ENCODE measurements at places on chromosomes 1 and 21.
A peak's percentile ranks its signal among the peaks of the same experiment; 100 is the strongest.

DNA sequence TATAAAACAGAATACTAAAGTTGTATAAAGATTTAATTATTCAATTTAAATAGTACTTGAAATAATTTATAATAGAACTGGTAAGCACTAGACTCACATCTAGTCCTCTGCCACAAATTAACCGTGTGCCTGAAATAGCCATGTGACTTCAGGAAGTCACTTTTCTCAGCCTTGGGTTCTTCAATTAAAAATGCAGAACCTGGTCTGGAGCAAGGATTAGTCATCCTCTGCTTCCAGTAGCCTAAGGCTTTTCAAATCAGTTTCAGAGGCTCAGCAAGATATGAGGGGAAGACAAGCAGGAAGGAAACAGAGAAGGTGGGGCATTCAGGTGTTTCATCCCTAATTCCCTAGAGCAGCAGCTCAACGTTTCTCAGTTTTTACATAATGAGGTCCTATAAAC lies 23.0 kb downstream of the DPH5 start:
- DNase-seq = no peak

- DNase-seq = no peak
Measured at GRCh38 chr1:228488125-228488817, 1.1 kb downstream of the RNF187 start.

DNA sequence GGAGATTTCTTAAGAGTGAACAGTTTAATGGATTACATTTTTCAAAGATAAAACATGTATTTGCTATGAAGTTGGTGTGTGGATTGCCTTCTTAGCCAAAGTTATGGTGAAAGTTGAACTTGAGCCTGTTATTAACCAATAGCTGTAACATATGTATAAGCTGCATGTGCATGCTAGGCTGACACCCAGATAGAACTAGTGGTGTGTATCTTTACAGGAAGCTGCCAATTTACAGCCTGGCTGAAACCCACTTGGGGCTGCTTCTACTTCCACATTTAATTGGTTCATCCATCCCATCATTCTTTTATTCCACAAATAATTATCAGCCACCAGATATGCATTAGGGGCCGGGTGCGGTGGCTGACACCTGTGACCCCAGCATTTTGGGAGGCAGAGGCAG lies 3.3 kb downstream of the PLA2G5 start:
- no peak for DNase-seq

GRCh38 chr1:42691157-42691498 lies 8.9 kb downstream of the YBX1 start:
- DNase-seq = no peak

- DNase-seq = no peak
Measured at GRCh38 chr1:171748651-171749050, 6.8 kb upstream of the VAMP4 start.

DNA sequence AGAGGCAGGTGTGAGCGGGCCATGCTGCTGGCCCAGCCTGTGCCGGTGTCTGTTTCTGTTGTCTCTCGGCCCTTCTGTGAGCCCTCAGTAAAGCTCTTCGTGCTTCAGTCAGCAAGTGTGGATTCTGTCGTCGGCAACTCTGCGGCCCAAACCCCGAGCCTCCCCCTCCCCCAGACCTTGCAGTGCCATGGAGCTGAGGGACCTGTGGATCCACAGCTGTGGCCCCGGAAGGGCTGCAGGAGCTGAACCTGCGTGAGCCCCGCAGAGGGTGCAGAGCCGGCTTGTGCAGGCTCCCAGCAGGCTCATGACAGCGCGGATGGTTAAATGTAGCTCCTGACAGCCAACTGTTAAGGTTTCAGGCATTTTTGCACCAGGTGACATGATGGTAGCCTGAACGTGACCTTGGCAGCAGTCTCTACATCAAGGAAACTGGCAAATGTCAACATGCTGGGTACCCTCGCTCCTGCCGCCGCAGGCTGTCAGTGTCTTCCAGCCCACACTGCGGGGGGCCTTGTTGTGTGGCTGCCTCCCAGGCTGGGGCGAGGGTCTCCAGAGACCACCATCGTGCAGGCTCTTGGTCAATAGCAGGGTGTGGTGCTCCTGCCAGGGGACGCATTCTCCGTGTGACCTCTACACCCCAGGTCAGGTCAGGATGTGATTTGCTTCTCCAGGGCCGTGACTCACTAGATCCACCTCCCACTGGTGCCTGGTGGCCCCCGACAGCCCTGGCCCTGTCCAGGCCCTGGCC lies 7.0 kb downstream of the LRRC3 start:
- DNase-seq = no peak

GRCh38 chr1:224720216-224720615 lies 104.1 kb downstream of the CNIH3 start:
- no peak for DNase-seq

DNA sequence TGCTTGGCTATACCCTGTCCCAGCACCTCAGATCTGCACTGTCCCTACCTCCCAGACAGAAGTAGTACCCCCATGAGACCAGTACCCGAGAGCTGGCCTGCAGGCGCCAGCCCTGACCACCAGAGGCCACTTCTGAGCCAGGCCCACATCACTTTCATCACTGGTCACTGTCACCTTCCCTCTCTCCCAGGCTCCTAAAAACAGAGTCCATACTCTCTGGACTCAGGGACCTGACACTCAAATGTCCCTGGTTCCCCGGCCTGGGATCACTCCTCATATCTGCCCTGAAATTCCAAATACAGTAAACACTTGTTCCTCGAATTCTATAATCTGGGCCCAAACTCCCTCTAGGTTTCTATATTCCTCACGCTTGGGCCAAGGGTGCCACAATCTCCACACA lies 18.7 kb downstream of the TMEM53 start:
- DNase-seq = no peak

GRCh38 chr1:215517441-215517891 lies 49.6 kb upstream of the KCTD3 start:
- DNase-seq = no peak

DNA sequence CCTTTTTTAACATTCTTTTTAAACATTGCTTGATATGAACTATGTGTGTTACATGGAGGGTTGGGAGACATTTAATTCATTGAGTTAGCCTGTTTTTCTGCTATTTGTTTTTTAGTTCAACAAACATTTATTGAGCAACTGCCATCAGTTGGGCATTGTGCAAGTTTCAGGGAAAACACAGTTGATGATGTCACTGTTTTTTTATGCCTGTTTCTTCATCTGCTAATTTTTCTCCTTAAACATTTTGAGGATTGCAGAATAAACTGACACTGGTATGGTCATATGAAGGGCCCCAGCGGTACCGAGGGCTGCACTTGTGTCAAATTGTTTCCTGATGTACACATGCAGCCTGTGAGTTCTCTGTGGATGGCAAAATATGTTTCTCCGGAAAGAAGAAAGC lies 253.0 kb downstream of the FGGY start:
- peak; percentile 22 for DNase-seq

DNA sequence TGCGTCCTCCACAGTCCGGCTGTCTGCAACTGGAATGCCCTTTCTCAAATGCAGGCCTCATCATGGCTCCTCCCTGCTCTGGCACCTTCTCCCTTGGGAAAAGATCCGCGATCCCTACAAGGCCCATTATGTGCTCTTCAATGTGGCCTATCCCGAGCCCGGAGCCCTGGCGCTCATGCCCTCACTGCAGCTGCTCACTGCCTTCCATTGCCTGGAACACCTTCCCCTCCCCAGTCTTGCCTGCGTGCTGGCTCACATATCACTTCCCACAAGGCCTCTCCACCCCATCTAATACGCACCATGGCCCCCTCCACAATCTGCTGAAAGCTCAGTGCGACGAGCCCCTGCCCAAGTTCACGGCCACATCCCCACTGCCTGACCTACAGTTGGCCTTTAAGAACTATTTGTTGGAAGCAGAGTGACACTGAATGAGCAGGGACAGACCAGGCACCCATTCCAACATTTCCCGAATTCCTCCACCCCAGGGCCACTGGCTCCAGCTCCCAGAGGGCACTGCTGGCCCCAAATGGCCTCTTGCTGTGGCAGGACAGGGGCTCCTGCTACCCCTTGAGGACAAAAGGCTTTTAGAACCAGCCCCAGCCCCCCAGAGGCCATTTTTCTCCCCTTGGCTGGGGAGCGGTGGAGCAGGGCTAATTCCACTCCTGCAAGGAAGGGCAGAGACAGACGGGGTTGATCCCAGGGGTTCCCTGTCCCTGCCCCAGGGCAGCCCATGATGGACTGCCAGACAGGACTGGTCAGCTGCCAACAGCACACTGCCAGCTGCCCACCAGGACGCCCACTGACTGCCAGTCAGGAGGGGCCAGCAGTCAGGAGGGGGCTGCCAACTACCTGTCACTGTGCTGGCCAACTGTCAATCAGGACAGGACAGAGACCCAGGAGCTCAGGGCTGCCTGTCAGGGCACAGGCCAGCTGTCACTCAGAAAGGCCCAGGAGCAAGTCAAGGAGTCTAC lies 64.8 kb downstream of the DHRS3 start:
- no peak for DNase-seq

DNA sequence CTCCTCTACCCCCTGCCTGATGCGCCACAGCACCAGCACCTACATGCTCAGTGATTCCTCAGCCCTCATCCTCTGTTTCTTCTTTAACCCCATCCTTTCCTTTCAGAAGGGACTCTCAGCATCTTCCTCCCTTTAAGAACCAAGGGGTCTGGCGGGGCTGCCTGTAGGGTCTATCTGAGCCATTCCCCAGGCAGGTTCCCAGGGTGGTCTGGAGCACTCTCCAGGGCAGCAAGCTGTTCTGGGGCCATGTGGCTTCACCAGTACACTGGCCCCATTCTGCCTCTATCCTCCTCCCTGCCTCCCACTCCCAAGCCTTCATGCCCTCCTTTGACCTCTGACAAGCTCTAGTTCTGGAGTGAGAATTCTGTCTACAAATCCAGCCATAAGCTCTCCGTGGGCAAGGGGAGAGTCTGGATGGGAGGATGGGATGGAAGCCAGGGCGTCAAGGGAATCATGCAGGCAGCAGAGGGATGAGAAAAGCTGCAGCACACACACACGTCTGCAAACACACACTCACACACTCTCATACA lies 10.4 kb downstream of the BATF3 start:
- no peak for DNase-seq

GRCh38 chr1:4055294-4055967 lies 155.4 kb upstream of the C1orf174 start:
- DNase-seq = no peak

- DNase-seq = no peak
Measured at GRCh38 chr1:14426854-14427253, 171.6 kb upstream of the KAZN start.

- no peak for DNase-seq
Measured at GRCh38 chr1:218964471-218965185, 209.1 kb upstream of the LYPLAL1 start.

GRCh38 chr1:38508232-38508631 lies 351.3 kb downstream of the RRAGC start:
- DNase-seq = no peak

- no peak for DNase-seq
Measured at GRCh38 chr1:165034136-165034809, 322.2 kb downstream of the LMX1A start.

Measured in CD4-positive, alpha-beta T cell treated with Interleukin-15 for 1 hour (primary cell).